Stimulated activated naive CD4-positive, alpha-beta T cell (primary cell): ENCODE measurements at places on chromosomes 5 and 9.

DNA sequence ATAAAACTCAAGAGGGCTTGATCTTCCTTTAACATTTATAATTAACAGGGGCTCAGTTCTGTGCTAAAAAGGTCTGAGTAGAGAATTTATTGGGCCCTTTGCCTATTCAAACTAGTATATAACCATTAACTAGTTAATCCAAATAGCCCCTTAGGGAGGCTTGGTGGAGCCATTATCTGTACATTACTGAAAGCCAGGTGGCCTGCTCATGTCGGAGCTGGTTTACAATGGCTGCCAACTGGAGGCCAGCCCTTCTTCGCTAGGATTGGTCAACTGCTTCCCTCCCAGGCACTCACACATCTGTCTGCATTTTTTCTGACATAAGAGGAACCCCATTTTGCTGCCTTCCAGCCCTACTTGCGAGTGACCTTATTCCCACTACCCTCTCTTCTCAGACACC, 30.4 kb upstream of the NDFIP1 start:
- no peak for DNase-seq

- DNase-seq: no peak
Observed at GRCh38 chr9:20770947-20771346, 86.9 kb downstream of the FOCAD start.

- DNase-seq: no peak
Observed at GRCh38 chr5:6700685-6701355, 12.4 kb upstream of the TENT4A start.

DNA sequence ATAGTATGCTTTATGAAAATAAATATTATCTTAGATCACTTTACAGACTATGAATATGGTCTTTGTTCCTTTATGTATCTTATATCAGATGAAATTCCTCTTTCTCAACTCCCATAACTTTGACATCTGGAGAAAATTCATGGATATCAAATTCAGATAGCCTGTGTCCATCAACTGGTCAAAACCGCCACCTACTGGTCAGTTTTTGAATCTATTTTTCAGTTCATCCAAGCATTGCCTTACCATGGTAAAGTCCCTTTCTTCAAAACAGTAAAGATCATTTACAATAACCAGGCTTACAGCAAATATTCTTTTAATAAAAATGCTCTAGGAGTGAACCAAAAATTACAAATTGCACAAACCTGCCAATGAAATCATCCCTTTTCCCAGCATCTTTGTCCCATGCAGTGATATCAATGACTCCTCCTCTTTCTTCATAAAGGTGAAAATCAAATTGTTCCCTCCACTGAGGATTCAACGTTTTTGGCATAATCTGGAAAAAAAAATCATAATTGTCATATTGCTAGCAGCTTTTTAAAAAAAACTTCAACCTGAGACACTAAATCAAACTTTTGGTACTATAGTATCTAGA, 290.5 kb downstream of the SLF1 start:
- no peak for DNase-seq

GRCh38 chr9:109101810-109102209, 17.9 kb downstream of the TMEM245 start:
- no peak for DNase-seq
